ENCODE measurements at places on chromosomes 6 and 20. TPM values are rescaled to one million over a fixed set of nuclear protein-coding genes. Genes with fewer than 3 reads are reported as not detected.

The SIRPA gene
- total RNA-seq: 0.40 TPM

The ASIP gene
- not detected for total RNA-seq

The ESR1 gene
- total RNA-seq: 0.27 TPM

The CRIP3 gene
- 0.89 TPM for total RNA-seq

The SGK2 gene
- total RNA-seq: 0.20 TPM

The CAPN11 gene
- 0.18 TPM for total RNA-seq

The CDSN gene
- total RNA-seq: not detected

Measured in K562 (cell line).